NCI-H1105 (cell line): ENCODE measurements at places on chromosomes 16 and 17.

DNA sequence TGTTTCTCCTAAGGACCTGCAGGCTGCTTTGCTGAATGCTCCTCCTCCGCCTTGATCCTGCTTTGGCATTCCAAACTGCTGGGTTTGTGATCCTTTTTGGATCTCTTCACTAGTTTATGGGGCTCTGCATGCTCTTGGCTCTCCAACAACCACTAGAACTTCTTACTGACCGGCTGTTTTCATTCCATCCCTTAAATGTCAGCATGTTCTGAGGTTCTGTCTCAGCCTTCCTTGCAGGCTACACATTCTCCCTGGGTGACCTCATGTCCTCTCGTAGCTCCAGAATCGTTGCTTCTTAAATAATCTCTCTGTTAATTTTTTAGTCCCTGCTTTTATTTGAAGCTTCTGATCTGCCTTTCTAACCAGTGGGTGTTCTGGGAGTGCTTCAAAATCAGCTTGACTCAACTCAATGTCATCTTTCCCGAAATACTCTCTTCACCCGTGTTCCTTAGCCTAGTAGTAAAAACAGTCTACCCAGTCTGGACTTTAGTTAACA, 119.0 kb upstream of the HS3ST2 start:
- DNase-seq: no peak

- no peak for DNase-seq
These were observed 37.4 kb downstream of the CLEC16A start for GRCh38 chr16:10981697-10982216.

- DNase-seq: peak; percentile 95
These were observed 32.1 kb upstream of the FBXW10B start for GRCh38 chr17:15651583-15652110.

DNA sequence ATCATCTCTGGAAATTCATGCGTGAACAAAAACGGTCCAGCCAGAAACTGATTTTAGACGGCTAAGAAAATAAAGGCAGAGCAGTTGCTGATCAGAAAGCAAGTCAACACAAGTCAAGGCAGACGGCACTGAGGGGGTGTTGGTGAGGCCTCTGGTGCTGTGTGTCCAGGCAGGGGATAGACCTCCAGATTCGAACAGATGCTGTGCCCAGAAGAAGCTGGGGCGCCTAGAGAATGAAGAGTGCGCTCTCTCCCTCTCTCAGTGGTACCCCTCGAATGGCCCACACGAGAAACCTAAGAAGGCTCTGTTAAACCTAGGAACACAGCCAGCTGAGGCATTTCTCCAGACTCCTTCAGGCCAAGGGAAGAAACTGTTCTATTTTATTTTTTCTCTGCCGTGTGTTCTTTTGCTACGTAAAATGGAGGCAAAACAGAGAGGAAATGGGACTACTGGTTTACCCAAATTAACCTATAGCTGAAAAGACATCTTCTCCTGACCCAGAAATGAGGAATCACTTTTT, 178.3 kb downstream of the PMP22 start:
- no peak for DNase-seq

DNA sequence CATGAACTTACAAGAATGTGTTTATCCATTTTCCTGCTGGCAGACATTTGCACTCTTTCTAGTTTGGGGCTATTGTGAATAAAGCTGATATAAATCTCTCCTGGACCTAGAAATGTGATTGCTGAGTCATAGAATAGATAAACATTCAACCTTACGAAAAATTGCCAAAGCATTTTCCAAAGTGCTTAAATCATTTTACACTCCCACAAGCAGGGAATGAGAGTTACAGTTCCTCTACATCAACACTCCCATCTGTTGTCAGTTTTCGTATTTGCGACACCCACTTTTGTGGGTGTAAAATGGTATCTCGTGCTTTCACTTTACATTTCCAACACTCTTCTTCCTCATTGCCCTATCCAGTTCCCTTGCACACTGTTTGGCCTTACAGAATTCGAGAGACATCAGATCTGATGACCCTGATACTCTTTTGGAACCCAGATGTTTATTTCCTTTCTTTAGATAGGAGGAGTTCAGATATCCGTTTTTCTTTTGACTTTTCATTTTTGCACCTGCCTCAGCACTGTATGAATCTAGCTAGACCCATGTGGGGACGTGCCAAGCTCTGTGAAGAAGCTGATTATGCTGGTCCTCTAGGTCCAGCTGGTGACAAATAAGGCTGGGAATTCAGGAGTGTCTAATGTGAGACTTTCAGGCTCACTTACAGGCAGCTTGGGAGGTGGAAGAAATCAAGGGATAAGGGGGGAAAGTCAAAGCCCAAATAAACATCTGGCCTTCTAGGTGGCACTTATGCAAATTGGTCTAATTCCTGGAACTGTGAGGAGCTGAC, 14.0 kb downstream of the SOX9 start:
- DNase-seq: no peak

DNA sequence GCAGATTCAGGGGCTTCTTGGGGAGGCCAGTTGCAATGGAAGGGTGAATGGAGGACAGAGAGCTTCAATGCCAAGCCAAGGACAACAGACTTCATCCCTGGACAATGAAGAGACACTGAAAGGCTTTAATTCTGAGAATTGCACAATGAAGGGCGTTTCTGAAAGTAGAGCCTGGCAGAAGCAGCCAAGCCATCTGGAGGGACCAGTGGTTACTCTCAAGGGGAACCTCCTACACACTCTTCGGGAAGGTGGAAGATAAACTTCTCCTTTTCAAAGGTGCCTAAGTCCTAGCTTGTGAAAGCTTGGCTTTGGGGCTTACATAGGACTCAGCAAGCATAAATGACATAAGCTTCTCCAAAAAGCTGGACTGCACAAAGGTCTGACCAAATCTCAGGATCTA, 6.2 kb upstream of the CES1 start:
- DNase-seq: no peak

GRCh38 chr17:62704381-62704971, 77.0 kb downstream of the MRC2 start:
- no peak for DNase-seq

- DNase-seq: no peak
These were observed 7.4 kb upstream of the ARMC7 start for GRCh38 chr17:75102385-75102821.

DNA sequence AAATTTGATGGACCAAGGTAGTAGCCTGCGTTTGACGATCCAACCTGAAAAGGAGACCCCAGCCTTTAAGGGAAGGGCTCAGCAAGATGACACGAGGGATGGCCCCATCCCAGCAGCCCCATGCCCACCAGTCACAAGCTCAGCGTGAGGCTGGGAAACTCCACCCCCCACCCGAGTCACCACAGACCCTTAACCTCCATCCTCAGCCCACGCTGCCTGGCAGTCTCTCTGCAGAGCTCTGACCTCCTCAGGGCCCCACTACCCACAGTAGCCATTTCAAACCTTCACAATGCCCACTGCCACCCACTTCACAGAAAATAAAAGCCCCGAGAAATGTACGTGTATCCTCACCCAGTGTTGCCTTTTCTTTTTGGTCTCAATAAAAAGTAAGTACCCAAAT, 18.7 kb downstream of the USP36 start:
- DNase-seq: no peak

DNA sequence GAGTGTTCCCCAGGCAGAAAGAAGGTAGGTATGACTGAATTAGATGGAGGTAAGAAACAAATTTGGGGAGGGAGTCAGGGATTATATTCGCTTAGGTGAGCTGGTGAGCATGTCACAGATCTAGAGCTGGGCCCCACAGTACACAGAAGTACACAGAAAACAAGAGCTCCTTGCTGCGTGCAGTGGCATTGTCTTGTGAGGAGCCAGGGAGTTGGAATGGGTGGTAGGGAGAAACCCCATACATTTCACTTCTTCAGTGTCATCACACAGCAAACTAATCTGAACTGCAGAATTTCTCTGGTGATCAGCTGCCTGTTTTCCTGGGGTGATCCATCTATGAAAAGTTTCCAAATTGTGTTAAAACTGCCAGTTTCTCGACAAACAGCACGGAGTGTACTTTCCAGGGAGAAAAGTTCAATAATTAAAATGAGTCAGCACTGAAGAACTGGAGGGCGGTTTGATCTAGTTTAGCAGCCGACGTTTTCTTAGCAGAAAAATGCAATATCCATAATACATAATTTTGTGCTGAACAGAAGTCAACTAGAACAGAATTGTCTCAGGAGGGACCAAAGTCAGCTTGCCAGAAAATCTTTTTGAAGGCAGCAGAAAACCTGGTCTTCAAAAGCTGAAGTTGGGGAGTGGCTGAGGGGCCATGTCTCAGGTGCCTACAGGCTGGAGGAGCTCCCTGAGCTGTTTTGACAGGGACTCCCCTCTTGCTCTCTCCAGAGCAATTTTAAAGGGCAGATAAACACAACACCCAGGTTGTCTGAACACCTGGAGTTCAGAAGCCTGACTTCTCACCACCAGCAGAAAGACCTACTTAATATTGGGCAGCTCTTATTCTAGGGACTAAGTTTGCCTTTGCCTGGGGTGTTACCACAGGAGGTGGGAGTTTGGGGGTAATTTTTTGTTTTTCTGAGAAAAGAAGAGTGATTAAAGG, 448.6 kb downstream of the CA10 start:
- DNase-seq: no peak

DNA sequence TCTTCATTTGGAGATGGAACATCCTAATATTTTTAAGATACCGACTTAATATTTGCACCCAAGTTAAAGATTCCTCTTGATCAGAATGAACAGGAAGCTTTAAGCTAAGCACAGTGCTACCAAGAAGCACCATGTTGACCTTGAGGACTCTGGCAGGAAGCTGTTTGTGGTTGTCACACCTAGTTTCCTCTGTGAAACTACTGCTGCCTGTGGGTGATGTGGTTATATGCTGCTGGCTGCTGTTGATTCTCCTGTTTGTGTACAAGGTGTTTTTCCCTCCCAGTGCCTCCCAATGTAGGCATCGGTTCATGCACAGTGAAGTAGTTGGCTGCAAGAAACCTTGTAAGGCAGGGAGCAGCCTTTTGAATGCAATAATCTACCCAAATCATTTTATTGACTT, 23.4 kb downstream of the RBL2 start:
- no peak for DNase-seq

GRCh38 chr17:6755731-6756184, at the start of gene XAF1:
XAF1 (plus strand) TSS chr17:6756046; CDS start chr17:6756079, 33 bp downstream.
- no peak for DNase-seq

DNA sequence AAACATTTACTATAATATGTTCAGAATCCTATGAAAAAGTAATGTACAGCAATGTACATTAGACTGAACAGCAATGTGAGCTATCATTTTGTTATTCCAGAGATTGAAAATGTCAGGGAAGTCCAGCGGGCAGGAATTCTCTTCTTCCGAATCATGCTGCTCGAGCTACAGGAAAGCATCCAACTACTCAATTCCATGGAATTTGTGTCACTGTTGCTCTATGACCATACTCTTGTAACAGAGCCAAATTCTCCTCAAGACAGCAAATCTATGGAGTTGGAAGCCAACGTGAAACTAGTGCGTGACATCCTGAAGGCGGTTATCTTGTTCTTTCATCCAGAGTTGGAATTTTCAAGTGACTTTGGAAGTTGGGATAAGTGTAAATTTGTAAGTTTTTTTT, 24.8 kb upstream of the NSRP1 start:
- DNase-seq: no peak

DNA sequence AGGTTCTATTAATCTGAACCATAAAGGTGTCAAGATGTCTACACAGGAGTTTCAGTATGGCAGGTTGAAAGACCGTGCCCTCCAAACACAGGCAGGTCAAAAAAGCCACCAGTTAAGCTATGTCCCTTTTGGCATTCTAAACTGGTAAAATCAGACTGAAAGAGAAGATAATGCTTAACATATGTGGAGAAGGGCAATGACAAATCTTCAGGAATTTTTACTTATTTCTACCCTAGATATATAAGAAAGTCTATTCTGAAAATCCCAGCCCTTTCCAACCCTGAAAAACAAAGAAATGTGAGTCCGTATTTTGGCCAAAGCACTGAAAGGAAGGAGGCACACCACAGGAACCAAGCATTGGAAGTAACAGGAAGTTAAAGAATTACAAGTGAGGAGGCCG, 16.5 kb downstream of the AP1G1 start:
- DNase-seq: no peak

DNA sequence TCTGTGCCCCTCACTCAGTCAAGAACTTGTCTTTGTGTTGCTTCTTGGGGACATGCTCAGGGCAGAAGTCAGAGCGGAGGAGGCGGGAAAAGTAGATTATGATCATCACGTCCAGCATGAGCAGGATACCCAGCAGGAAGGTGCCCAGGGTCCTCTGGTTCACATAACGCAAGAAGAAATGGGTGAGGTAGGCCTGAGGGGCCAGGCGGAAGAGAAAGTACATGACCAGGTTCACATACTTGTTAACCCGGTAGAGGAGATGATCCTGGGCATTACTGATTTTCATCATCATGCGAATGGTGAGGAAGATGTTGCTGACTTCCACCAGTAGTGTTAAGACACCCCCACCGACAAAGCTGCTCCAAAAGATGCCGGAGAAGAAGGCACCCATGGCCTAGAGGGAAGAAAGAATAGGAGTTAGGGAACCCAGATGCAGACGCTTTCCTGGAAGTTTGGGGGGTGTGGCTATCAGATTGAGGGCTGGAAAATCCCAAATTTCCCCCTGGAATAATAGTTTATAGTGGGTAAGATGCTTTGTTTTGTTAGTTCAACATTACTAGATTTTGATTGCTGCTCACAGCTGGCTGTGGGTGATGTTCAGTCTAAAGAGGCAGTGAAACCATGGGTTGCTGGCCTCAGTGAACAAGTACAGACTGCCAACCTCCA, 1.4 kb downstream of the TLCD1 start:
- no peak for DNase-seq

DNA sequence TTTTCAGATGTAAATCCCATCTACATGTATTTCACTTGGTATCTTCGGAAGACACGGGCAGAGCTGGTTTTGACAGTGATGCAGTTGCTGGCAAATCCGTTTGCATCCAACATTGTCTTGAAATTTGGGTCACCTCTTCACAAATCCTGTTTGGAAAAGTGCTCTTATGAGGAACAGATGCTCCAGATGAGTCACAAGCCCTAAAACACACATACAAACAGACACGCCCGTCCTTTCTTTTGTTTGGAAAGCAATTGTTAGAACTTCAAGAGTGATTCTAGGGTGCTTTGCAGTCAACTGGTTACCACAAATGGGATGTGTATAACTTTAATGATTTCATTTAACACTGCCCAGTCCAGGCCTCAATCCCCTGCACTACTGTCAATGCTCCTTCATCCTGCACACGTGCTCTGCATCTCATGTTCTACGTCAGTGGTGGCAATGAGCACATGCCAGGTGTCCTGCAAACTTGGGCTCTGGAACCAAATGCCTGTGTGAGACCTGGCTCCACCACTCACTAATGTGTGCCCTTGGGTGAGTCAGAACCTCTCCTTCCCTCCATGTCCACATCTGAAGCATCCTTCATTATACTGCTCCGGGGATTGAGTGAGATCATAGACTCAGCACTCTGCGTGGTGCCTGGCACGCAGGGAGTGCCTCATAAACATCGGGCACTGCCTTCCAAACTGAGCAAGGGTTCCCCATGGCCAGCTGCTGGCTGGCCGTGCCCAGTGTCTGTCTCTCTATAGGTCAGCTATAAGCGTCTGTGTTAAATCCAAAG, 19.3 kb upstream of the FOXF1 start:
- DNase-seq: no peak

GRCh38 chr17:41483531-41483930, 2.6 kb upstream of the KRT35 start:
- DNase-seq: no peak

- no peak for DNase-seq
These were observed 88.8 kb downstream of the HS3ST3B1 start for GRCh38 chr17:14389681-14390080.
